ENCODE measurements at places on chromosomes 1 and 21.

GRCh38 chr1:173255214-173255813 lies 48.2 kb upstream of the TNFSF4 start:
- no peak for DNase-seq

DNA sequence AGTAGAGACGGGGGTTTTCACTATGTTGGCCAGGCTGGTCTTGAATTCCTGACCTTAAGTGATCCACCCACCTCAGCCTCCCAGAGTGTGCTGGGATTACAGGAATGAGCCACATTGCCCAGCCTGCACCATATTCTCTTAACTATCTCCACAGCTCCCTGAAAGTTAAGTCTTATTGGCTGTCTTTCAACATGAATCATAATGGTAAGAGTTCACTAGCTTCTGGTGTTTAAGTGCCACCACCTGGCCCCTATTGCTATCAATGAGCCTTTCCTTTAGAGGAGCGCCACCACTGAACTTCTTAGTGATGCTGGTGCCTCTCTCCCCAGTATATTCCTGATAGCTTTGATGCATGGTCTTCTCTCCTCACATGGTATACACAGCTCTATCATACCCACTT lies 15.7 kb downstream of the ZFYVE9 start:
- DNase-seq: no peak

DNA sequence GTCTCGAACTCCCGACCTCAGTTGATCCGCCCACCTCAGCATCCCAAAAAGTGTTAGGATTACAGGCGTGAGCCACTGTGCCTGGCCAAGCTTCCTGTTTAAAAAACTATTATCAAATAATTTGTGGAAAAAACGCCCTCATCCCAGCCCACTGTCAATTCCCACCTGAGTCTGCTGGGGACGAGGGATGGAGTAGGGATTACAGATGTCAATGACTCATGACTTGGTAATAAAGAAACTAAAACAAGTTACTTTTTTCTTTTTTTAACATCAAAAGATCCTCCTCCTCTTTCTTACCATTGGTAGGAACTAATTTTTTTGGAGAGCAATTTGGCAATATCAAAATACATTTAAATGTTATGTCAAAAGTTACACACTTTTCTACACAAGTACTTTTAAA lies 9.7 kb downstream of the CNN3 start:
- no peak for DNase-seq

- no peak for DNase-seq
Observed at GRCh38 chr1:6116137-6116536, 64.0 kb downstream of the CHD5 start.

GRCh38 chr1:63152572-63152971 lies 169.8 kb upstream of the FOXD3 start:
- no peak for DNase-seq

GRCh38 chr1:80221319-80221718 lies 1214.8 kb upstream of the ADGRL4 start:
- DNase-seq: no peak

- no peak for DNase-seq
Observed at GRCh38 chr1:17207540-17207939, 2.6 kb downstream of the PADI1 start.

DNA sequence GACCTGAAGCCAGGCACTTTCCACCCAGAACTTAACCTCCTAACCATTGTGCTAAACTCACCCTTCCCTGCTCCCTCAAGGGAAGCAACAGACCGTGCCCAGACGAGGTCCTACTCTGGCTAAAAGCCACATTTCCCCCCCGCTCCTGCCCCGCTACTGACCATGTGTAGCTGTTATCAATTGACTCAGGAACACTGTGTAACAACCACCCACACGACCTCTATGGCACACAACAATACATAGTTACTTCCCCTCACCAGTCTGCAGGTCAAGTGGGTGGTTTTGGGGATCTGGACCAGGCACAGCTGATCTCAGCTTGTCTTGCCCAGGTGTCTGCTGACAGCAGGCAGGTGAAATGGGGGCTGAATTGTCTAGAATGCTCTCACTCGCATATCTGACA lies 40.1 kb downstream of the CAMK2N1 start:
- no peak for DNase-seq

GRCh38 chr1:244662599-244662998 lies 9.7 kb downstream of the DESI2 start:
- DNase-seq: no peak

- peak; percentile 40 for DNase-seq
Observed at GRCh38 chr1:179079113-179079761, 2.6 kb upstream of the TOR3A start.

DNA sequence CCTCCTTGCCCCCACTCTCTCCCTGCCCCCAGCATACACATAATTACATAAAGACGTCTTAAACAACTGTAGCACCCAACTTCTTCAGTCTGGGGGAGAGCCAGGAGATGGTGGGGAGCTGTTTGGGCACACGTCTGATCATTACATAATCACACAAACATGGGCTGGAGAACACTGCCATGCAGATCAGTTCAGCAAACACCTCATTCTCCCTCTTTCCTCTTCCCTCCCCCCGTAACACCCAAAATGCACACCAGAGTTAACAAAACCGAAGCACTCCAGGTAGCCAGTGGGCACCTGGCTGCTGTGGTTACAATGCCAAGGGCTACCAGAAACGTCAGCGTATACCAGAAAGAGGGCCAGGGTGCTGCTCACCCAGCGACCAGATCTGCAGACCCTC lies 1.6 kb downstream of the HIVEP3 start:
- no peak for DNase-seq

DNA sequence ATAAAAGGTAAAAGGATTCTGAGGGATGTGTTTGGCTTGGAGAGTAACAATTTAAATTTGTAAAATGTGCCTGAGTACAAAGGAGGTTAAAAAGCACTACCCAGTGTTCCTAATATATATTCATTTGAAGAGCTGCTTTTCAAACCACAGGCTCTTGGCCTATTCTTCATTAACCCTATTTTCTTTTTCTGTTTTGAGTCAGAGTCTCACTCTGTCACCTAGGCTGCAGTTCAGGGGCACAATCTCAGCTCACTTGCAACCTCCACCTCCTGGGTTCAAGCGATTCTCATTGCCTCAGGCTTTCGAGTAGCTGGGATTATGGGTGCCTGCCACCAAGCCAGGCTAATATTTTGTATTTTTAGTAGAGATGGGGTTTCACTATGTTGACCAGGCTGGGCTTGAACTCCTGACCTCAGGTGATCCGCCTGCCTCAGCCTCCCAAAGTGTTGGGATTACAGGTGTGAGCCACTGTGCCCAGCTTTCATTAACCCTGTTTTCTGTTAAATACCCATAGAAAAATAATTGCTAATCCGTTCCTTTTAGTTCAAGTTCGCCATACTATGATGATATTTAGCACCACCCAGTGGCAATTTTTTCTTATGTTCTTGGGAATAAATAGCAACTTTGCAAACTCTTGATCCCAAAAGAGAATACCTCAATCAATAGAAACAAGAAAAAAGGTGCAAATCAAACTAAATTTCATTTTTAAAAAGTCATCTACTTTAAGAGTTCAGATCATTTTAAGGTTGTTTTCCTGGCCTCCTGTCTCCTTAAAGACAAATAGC lies 30.5 kb downstream of the ZBTB8OS start:
- no peak for DNase-seq

GRCh38 chr1:22282364-22282995 lies 139.6 kb upstream of the WNT4 start:
- no peak for DNase-seq

All from stimulated activated CD4-positive, alpha-beta T cell treated with anti-CD3 and anti-CD28 coated beads, Interleukin-4, amount 100 ng/mL, for 4 hours (primary cell).